Activated gamma-delta T cell treated with anti-CD3 and anti-CD28 coated beads, Interleukin-2, amount 50 U/mL, for 16 hours (primary cell): ENCODE measurements at places on chromosomes 4 and X.

GRCh38 chr4:66275411-66276038 is 605.2 kb upstream of the EPHA5 start:
- DNase-seq: no peak

GRCh38 chrX:3699821-3700381 is 13.5 kb downstream of the PRKX start:
- DNase-seq: no peak

GRCh38 chr4:181601103-181601502 is 642.1 kb upstream of the TENM3 start:
- no peak for DNase-seq

DNA sequence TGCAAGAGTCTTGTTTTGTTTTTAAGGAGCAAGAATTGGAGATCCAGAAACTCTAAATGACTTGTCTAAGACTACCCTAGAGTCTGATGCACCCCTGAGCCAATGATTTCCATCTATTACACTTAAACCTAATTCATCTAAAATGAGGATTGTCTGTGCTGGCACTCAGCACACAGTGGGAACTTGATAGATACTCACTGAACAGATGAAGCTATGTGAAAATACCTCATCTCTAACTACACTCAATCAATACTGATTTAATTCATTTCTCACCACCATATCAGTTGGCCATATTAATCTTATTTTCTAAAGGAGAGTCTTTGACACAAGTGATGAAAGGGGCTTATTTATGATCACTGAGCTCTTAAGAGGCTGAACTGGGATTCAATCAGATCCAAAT is 262.1 kb downstream of the HS3ST1 start:
- DNase-seq: no peak

GRCh38 chr4:151099976-151100417 is 569 bp downstream of the RPS3A start:
- no peak for DNase-seq

GRCh38 chr4:86595426-86595805 is 1.3 kb downstream of the PTPN13 start:
- DNase-seq: no peak

DNA sequence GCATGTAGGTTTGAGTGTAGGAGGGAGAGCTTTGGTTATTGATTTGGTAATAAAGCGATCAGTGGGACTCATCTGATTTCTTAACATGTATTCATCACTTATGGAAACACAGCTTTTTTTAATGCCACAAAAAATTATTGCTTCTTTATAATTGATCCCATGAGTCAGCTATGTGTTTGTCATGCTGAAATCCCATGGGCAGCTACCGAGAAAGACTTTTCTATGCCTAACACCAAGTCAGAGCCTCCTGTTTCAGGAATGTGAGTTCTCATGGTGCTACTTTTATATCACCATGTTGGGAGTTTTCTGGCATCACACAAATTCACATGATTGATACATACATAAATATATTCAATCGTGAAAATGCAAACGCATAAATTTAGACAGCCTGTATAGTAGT is 165.7 kb downstream of the RAPGEF2 start:
- no peak for DNase-seq

GRCh38 chr4:10212901-10213300 is 96.3 kb upstream of the WDR1 start:
- no peak for DNase-seq

- DNase-seq: no peak
Measured at GRCh38 chr4:120549011-120549570, 373.4 kb downstream of the PRDM5 start.

- no peak for DNase-seq
Measured at GRCh38 chr4:15436513-15436912, 8.7 kb downstream of the C1QTNF7 start.

DNA sequence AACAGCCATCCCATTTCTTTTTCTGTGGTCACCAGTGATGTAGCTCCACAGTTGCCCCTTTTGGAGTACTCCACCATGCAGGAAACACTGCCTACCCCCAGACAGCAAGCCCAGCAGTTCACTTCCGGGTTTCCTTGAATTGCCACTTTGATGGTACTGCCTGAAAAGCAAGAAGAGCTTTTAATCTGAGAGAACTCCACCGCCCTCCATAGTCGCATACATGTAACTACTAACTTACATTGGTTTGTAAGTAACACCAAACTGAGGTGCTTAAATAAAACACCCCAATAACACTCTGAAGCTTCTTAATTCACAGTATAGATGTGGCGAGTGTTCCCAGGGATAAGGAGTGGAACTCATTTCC is 53.6 kb upstream of the HPSE start:
- no peak for DNase-seq

DNA sequence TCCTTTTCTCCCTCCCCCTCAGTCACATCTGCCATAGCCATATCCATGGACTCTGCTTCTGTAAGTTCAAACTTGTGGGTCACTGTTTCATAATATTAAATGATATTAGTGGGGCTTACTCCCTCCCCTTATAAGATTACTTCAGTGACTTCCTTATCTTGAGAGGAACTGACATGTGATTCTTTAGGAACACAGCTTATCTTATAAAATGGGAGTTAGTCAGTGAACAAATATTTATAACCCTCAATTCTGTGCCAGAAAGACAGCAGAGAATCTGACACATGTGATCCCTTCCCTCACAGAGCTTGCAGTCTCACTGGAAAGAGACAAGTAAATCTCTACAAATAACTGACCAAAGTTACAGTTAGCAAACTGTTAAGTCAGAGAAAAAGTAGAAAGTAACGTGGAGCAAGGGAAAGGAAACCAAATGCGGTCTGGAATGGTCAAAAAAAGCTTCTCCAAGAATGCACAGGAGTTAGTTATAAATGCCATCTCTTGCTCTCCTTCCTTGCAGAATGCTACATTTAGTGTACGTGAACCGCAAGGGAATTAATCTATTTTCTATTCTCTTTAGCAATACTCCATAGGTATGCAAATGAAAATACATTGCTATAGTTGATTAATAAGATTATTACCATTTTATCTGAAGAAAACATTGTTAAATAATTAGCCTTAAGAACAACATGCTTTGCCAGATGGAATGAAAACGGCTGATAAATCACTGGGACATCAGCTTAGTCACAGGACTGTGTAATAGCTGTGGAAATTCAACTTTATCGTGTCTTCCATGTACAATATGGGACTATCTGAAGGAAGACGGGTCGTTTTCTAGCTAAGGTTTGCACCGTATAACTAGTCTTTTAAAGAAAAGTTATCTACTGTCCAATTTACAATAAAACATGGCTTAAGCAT is 29.0 kb downstream of the SGMS2 start:
- DNase-seq: no peak

GRCh38 chrX:6299724-6300123 is 71.1 kb upstream of the NLGN4X start:
- no peak for DNase-seq

DNA sequence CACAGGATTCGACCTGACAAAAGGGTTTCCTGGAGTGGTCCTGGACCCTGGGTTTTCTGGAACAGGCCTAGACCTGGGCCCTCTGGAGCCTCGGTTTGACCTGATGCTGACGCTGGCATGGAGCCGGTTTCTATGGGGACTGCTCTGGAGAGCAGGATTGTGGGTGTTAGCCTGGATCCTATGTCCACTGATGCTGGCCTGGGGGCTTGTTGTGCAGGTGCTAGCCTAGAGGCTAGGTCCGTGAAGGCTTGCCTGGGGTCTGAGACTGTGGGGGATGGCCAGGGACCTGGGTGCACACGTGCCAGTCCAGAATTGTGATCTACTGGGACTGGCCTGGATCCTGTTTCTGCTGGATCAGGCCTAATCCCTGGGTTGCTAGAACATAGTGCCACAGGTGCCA is 173.1 kb downstream of the TMEM47 start:
- DNase-seq: no peak

DNA sequence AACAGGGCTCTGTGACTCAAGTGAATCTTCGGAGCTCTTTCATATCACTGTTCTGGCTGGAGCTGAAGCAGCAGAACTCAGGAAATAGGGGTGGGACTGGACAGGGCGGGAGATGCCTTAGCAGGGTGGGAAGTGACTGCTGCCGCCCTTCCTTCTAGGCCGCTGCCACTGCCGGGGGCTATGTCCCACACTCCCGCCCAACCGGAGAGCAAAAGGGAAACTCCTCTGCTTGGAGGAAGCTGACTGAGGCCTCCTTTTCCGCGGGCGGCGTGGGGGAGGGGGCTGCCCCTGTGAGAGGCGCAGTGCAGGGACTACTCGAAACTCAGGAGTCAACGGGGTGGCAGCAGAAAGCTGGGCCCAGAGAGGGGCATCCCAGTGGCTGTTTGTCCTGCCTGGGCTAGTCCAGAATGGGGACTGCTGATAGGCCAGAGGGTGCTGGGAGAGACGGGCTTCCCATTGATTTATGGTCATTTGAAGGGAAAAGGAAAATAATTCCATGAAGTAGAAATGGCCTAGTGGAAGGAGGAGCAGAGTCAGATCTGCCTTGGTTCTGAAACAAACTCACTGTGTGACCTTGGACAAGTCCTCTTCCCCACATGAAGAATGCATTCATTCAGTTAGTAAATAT is 36.9 kb downstream of the STARD8 start:
- no peak for DNase-seq

GRCh38 chrX:105063743-105064142 is 156.8 kb downstream of the TEX13A start:
- DNase-seq: no peak

DNA sequence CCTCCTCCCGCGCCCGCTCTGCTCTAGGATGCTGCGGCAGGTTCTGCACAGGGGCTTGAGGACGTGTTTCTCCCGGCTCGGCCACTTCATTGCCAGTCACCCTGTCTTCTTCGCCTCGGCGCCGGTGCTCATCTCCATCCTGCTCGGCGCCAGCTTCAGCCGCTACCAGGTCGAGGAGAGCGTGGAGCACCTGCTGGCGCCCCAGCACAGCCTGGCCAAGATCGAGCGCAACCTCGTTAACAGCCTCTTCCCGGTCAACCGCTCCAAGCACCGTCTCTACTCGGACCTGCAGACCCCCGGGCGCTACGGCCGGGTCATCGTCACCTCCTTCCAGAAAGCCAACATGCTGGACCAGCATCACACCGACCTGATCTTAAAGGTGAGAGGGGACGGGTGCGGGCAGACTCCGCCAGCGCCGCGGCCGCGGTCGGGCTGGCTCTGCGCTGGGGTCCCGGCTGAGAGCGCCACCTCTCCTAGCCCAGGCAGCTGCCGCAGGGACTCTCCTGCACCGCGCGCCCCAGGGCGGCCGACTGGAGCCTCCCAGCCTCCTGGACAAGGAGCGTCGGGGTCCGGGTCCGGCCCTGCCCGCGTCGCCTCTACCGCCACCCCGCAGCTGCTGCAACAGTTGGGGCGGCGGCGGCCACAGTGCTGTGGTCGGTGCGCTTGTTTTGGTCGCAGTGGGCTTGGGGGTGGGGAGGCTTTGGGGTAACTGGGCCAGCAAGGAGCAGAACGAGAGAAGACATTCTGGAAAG is at the start of gene PTCHD1:
TSS of gene PTCHD1 (plus strand) at position 2 of the 752 bp plus-strand sequence. CDS start at position 29, 27 bp downstream.
- DNase-seq: no peak

DNA sequence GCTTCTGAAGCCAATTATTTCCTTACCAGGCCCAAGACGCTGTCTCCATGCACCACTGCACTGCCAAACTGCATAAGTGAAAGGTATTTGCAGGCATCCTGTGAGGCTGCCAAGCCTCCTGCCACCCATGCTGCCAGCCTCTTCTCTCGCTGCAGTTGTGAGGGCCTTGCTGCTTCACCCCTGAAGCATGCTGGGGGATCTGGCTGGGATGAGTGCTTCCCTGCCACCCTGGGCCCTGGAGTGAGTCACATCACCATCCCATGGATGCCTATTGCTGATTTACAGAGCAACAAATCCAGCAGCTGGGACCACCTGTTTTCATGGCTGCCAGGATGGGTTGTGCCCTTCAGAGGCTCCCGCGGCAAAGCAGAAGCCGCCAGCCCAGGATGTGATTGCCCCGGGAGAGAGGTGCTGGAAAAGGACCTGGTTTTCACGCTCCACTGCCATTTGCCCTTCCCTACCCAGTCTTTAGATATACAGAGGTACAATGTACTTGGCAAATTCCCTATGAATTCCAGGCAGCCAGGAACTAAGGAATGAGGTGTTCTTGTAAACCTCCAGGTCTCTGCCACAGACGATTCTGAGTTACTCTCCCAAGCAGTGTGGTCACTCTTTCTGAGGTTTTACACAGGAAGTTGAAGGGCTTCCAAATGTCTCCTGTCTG is 41.5 kb upstream of the PTCHD1 start:
- DNase-seq: no peak

DNA sequence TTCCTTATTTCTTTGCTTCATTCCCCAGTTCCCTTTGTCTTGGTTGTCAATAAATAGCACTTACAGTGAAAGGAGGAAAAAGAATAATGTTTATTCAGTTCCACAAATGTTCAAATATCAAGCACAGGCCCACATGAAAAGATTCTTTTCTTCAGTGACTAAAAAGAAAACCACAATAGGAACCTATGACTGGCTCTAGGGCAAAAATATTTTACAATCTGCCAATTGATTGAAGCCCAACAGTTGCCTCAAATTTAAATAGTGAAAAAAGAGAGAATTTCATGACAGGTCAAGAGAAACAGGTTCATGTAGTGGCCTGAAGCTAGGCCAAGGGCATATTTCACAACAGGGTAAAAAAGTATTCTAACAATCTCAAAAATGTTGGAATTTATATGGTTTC is 553.8 kb downstream of the CENPC start:
- DNase-seq: no peak

GRCh38 chr4:120858776-120859175 is 63.8 kb downstream of the PRDM5 start:
- no peak for DNase-seq

- no peak for DNase-seq
Measured at GRCh38 chrX:129612396-129612795, 42.4 kb downstream of the APLN start.

DNA sequence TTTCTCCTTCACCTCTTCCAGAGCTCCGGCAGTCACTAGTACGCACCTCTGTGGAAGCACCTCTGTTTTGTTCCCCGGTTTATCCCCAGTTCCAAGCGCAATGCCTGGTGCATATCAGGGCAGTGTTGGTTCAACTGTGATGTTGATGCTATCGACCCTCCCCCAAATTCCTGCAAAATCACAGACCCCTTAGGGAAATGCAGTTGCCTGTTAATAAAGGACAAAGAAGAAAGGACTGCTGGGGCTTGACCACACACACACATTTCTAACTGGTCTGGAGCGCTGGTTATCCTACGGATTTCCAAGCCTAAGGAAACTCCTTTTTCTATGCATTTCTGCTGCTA is 530 bp upstream of the NMU start:
- DNase-seq: no peak

GRCh38 chr4:18914182-18914581 is 892.6 kb upstream of the LCORL start:
- no peak for DNase-seq

- no peak for DNase-seq
Measured at GRCh38 chrX:17846045-17846444, 15.1 kb downstream of the RAI2 start.

GRCh38 chrX:109839694-109840567 is 106.9 kb upstream of the ACSL4 start:
- DNase-seq: no peak

- no peak for DNase-seq
Measured at GRCh38 chrX:18994713-18995112, 10.8 kb upstream of the PHKA2 start.

- DNase-seq: no peak
Measured at GRCh38 chrX:21939906-21940305, 603 bp upstream of the SMS start.

- no peak for DNase-seq
Measured at GRCh38 chr4:185275501-185275900, 66.1 kb downstream of the SNX25 start.
